ENCODE measurements at places on chromosomes 5 and 9.

DNA sequence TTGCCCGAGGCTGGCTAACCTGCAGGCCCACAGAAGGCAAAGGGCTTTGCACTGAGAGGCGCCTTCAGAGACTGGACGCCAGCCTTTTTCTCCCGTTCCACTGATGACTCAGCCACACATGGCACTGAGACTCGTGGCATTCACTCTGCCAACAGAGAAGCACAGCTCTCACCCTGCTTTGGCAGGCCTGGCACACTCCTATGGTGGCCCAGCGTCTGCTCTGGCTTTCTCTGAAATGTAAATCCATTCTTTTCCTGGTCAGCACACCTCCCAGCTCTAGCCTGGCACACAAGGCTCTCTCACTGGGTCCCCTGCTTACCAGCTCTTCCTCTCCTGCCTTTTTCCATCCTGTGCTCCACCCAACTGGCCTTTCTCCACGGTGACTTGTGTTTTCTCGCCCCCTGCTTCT lies 5.9 kb upstream of the MELK start:
- DNase-seq, result no peak

DNA sequence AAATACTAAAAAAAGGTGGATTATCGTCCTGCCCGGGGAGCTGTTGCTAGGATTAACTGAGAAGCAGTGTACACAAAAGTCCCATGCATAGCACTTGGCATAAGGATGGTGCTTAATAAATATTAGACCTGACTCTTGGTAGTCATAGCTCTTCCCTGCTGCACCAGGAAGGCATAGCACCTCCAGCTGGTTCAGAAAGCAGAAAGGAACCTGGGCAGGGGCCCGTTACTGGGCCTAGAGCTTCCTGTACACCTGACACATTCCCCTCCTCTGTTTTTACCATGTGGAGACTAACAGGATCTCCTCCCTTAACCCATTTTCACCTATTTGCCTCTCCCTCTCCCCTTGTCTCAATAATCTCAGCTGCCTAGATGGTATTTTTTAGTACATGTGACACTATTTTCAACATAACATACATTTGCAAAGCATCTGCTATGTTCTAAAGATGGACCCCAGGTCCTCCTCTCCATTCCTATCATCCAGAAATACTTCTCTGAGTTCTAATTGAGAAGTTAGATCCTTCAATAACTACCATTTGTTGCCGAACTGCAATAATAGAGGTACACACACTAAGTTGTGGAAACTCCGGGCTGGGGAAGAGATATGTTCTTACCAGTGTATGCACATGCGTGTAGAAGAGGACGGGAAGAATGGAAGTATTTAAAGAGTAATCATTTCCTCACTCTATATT lies 3.2 kb upstream of the ANP32B start:
- no peak for DNase-seq

GRCh38 chr5:124935065-124935464 lies 188.6 kb upstream of the ZNF608 start:
- DNase-seq, result no peak

- DNase-seq, result no peak
Observed at GRCh38 chr9:130982636-130983358, 26.2 kb upstream of the LAMC3 start.

DNA sequence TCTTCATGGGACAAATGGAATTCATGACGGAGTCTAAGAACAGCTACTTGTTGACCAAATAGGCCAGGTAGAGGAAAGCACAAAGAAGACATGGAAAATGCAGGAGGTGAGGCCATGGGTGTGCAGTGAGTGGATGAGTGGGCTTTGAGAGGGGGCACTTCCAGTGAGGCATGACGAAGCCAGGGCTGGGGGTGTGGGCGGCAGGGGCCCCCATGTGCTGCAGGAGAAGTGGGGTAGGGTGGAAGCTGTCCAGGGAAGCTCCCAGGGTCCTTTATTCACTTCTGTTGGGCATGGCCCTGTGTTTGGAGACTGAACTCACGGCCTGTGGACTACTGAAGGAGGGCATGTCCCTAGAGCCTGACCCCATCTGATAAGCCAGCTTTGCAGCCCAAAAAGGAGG lies 127.6 kb upstream of the SLC25A48 start:
- DNase-seq, result no peak

DNA sequence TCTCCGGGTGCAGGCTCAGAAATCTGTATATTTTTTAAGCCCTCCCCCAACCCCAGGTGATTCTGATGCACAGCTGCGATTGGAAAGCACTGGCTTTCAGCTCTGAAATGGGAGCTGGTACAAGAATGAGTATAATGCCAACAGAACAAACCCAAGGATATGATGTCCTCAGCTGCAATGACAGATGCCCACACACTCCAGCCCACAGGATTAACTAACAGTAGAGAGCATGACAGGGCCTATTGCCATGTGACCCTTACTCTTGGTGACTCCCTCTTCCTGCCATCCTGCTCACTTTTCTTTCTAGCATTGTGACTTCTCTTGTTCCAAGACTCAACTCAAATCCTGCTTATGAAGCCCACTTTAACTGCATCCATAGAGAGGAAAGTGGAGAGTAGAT lies 174.5 kb downstream of the FGF18 start:
- no peak for DNase-seq

DNA sequence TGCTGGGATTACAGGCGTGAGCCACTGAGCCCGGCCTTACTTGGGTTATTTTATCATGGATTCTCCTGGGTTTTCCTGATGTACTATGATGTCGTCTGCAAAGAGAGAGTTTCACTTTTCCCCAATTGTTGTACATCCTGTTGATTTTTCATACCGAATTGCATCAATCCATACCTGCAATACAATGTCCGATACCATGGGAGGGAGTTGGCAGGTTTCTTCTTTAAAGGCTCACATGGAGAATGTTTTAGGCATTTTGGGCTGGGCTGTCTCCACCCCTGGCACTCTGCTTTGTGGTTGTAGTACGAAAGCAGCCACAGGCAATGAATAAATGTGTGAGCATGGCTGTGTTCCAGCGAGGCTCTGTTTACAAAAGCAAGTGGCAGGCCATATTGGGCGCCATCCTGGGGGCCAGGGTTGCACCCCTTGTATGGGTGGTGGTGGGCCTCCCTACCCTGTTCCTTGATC lies 35.1 kb upstream of the EXOC3 start:
- DNase-seq, result no peak

DNA sequence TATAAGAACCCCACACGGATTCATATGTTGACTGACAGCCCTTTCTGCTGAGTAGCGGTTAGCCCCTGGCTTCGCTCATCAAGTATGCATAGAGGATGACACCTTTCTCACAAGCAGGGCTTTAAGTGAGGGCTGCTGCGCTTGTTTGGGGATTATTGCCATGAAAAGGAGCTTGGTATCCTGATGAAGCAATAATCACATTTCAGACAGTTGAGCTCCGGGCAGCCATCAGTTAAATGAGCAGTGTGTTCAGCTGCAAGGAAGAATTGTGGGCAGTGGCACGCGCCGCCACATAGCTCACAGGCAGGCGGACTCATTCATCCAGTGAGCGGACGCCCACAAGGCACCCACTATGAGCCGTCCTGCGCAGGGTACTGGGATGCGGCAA lies 77.6 kb downstream of the NEK6 start:
- DNase-seq, result no peak

DNA sequence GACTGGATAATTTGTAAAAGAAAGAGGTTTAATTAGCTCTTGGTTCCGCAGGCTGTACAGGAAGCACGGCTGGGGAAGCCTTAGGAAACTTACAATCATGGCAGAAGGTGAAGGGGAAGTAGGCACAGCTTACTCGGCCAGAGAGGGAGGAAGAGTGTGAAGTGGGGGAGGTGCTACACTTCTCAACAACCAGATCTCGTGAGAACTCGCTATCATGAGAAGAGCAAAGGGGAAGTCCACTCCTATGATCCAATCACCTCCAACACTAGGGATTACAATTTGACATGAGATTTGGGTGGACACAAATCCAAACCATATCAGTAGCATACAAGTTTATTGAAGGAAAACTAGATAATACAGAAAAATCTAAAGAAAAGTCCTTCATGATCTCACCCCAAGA lies 39.9 kb downstream of the NEURL1B start:
- no peak for DNase-seq

DNA sequence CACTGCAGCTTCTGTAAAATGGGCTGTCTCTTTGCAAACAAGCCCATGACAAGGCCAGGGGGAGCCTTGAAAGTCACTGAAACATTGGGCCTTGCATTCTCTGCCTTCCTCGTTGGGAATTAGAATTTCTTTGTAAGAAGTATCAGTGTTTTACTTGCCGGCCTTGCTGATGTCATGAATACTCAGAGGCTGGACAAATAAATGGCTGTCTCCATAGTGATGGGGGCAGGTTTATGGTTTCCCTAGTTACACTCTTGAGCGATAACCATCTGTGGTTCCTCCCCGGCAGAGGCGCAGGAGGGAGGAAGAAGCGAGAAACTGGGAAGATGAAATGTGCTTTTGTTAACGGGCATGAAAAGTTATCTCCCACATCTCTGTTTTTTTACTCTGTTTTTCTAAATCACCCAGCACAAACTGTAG lies 272.7 kb upstream of the PANK3 start:
- peak; percentile 69 for DNase-seq

GRCh38 chr5:68010740-68011139 lies 204.8 kb upstream of the PIK3R1 start:
- DNase-seq, result no peak

- no peak for DNase-seq
Observed at GRCh38 chr5:10441992-10442435, 335 bp downstream of the ROPN1L start.

- no peak for DNase-seq
Observed at GRCh38 chr5:111132076-111132475, 39.9 kb downstream of the WDR36 start.
